Fibroblast of skin of right quadriceps (primary cell): ENCODE measurements at places on chromosomes 2 and 18.

GRCh38 chr18:681985-682384 is 24.5 kb downstream of the TYMS start:
- no peak for DNase-seq

GRCh38 chr2:31765078-31765945 is 184.6 kb upstream of the SRD5A2 start:
- no peak for DNase-seq

- no peak for DNase-seq
These were observed 8.6 kb upstream of the UBE2E3 start for GRCh38 chr2:180971811-180972210.

GRCh38 chr18:75192899-75193298 is 16.0 kb downstream of the PTGR3 start:
- no peak for DNase-seq

GRCh38 chr2:205696927-205697441 is 14.7 kb downstream of the NRP2 start:
- DNase-seq = peak; percentile 97

DNA sequence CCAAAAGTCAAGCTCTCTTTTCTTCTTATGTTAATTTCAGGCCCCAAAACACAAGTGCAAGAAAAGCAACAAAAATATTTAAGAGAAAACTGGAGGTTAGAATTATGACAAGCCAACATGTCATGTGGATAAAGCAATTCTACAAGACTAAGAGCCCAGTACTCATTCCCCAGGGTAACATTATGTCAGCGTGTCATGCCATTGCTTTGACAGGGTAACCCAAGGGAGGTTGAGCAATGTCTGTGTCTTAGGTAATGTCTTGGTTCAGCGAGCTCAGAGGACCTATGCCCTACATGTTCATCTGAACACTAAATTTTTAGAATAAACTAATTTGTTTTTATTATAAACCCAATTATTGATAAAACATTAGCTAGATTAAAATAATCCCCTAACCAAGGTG is 173.2 kb upstream of the ZNF804A start:
- no peak for DNase-seq
